A172 (cell line): ENCODE measurements at places on chromosomes 2 and 18. TPM values are rescaled to one million over a fixed set of nuclear protein-coding genes. Genes with fewer than 3 reads are reported as not detected.

Gene DSG3
- 0.07 TPM in 1 of 2 replicates, not detected in the other for total RNA-seq

GRCh38 chr2:160353166-160353565 is 140.4 kb downstream of the RBMS1 start:
- no peak for DNase-seq

Gene CHRND
- total RNA-seq: not detected in 2 replicates

- DNase-seq: no peak
Observed at GRCh38 chr2:233105930-233106329, 45.8 kb downstream of the INPP5D start.

- no peak for DNase-seq
Observed at GRCh38 chr2:168679741-168680310, 122.6 kb upstream of the NOSTRIN start.

DNA sequence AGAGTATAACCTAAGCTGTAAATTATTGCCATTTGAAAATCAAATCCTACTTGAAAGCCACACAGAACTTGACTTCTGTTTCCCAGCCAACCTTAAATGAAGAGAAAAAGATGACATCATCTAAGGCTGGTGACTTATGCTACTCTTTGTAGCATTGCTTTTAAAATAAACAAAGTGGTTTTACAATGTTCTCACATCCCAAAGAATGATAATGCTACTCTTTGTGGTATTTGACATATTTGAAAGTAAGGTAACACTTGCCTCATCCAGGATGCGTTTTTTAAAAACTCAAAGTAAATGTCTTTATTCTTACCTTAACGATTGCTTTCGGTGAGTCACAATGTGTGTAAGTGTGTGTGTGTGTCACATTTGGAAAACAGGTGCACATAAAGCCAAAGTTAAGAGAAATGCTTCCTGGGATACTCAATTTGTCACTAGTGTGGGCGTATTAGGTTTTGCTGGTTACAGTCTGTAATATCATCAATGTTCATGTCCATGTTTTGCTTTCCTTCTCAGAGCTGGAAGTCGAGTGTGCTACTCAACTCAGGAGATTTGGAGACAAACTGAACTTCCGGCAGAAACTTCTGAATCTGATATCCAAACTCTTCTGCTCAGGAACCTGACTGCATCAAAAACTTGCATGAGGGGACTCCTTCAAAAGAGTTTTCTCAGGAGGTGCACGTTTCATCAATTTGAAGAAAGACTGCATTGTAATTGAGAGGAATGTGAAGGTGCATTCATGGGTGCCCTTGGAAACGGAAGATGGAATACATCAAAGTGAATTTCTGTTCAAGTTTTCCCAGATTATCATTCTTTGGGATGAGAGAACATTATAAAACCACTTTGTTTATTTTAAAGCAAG is 2.6 kb downstream of the PMAIP1 start:
- peak; percentile 56 for DNase-seq
